Central memory CD8-positive, alpha-beta T cell (primary cell): ENCODE measurements at places on chromosomes 13 and 19.
A peak's percentile ranks its signal among the peaks of the same experiment; 100 is the strongest.

DNA sequence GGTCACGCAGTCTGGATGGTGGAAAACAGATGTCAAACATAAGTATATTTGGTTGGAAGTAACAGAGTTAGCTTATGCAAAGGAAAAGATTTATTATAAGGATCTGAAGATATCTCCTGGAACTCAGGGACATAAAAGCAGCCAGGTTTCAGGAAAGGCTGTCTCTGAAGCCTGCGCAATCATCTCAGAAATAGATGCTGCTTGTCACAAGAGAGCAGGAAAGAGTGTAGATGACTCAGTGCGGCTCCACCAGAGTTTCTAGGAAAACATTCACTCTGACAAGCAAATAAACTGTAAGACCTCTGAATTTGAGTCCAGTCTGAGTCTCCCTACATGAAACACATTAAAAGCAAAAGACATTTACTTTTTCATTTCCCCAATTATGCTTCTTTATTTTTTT, 220.4 kb upstream of the HTR2A start:
- no peak overlapping the region for H3K27ac ChIP-seq
- no peaks in the 10 kb centered on the region for H3K27me3 ChIP-seq
- no peaks in the 10 kb centered on the region for H3K36me3 ChIP-seq
- no peaks in the 10 kb centered on the region for H3K4me1 ChIP-seq

- no peaks in the 10 kb centered on the region for H3K4me1 ChIP-seq
- no peak overlapping the region for H3K4me3 ChIP-seq
- no peaks in the 10 kb centered on the region for H3K36me3 ChIP-seq
- DNase-seq: no peak
- H3K27me3 ChIP-seq: no peaks in the 10 kb centered on the region
These were observed 615.1 kb downstream of the EFNB2 start for GRCh38 chr13:105920370-105920769.

DNA sequence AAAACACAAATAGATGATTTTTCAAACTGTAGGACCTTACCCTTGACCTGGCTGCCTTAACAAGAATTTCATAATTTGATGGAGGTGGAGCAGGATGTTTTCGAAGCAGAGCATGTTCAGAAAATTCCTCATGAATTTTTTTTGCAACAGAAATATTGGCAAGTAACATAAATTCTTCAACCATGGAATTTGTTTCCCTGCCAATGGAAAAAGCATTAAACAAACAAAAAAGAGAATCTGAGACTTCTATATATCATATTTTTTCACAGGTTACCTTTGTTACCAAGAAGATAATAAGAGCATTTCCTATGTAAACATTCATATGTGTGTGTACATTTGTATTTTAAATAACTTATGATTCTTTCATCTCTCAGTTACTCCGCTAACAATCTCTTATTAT, 18.3 kb downstream of the DIS3 start:
- no peaks in the 10 kb centered on the region for H3K27me3 ChIP-seq
- no peak overlapping the region for H3K27ac ChIP-seq
- H3K4me3 ChIP-seq: no peak overlapping the region
- no peak for DNase-seq
- H3K4me1 ChIP-seq: no peaks in the 10 kb centered on the region

DNA sequence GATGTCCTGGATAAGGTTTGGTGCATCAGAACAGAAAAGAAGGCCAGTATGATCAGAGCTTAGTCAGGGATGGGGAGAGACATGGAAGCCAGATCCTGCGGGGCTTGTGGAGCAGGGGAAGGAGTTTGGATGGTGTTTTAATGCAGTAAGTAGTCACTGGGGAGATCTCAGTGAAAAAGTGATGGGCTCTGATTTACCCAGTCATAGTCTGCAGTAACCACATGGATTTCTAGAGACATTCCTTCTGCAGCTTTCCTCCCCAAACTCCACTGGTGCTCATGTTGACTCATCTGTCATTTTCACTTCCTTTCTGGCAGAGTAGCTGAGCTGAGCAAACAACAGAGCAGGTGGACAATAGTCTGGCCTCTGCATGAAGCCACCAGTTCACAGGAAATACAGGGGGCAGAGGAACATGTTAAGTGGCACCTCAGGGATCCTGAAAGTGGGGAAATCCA, 144.1 kb downstream of the DPF1 start:
- no peak overlapping the region for H3K27ac ChIP-seq
- H3K36me3 ChIP-seq: peaks cover 1% of the 10 kb centered on the region
- no peak overlapping the region for H3K4me3 ChIP-seq
- no peaks in the 10 kb centered on the region for H3K4me1 ChIP-seq
- no peak for DNase-seq

- no peak for DNase-seq
- no peak overlapping the region for H3K4me3 ChIP-seq
- peaks cover 1% of the 10 kb centered on the region for H3K36me3 ChIP-seq
- H3K27ac ChIP-seq: no peak overlapping the region
- H3K4me1 ChIP-seq: peaks cover 5% of the 10 kb centered on the region
These were observed 73.4 kb downstream of the SPACA7 start for GRCh38 chr13:112449545-112449930.

GRCh38 chr13:63944911-63945310, 2529.3 kb upstream of the PCDH20 start:
- no peak overlapping the region for H3K4me3 ChIP-seq
- no peaks in the 10 kb centered on the region for H3K27me3 ChIP-seq
- DNase-seq: no peak
- H3K27ac ChIP-seq: no peak overlapping the region

- H3K27me3 ChIP-seq: peaks cover 77% of the 10 kb centered on the region
- no peak overlapping the region for H3K4me3 ChIP-seq
- no peak overlapping the region for H3K27ac ChIP-seq
- peak; percentile 57 for DNase-seq
- peaks cover 7% of the 10 kb centered on the region for H3K36me3 ChIP-seq
These were observed 9.4 kb downstream of the HRC start for GRCh38 chr19:49145573-49146407.

GRCh38 chr13:37070145-37070695, 10.7 kb upstream of the SUPT20H start:
- no peak overlapping the region for H3K4me3 ChIP-seq
- no peaks in the 10 kb centered on the region for H3K27me3 ChIP-seq
- H3K36me3 ChIP-seq: no peaks in the 10 kb centered on the region
- H3K27ac ChIP-seq: no peak overlapping the region

DNA sequence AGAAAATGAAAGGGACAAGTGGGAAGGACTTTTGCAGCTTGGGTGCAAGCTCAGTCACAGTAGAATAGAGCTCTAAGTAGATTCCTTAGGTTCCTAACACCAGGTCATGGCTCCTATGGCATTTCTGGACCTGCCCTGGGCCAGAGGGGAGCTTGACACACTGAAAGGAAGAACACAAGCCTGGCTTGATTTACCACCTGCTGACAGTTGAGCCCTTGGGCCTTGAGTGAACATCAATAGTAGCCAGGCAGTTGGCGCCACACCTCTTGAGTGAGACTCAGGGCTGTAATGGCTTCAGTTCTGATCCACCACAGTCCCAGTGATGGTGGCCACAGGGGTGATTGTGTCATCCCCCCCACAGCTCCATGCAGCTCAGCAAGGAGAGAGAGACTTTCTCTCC, 221.9 kb upstream of the PCDH17 start:
- H3K4me3 ChIP-seq: no peak overlapping the region
- H3K27ac ChIP-seq: no peak overlapping the region
- DNase-seq: no peak
- no peaks in the 10 kb centered on the region for H3K4me1 ChIP-seq
- H3K36me3 ChIP-seq: no peaks in the 10 kb centered on the region

- peaks cover 27% of the 10 kb centered on the region for H3K36me3 ChIP-seq
- peak overlapping the region; percentile 99 for H3K27ac ChIP-seq
- no peaks in the 10 kb centered on the region for H3K27me3 ChIP-seq
- peaks cover 58% of the 10 kb centered on the region for H3K4me1 ChIP-seq
- DNase-seq: no peak
- peak overlapping the region; percentile 99 for H3K4me3 ChIP-seq
These were observed 687 bp upstream of the FTL start for GRCh38 chr19:48964205-48965039.

DNA sequence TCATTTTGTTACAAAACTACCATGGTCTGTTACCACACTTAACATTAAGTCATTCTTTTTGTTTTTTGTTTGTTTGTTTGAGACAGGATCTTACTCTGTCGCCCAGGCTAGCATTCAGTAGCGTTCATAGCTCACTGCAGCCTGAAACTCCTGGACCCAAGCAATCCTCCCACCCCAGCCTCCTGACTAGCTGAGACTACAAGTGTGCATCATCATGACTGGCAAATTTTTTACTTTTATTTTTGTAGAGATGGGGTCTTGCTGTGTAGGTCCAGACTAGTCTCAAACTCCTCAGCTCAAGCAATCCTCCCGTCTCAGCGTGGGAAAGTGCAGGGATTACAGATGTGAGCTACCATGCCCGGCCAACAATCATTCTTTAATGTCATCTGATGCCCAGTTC, 3.3 kb downstream of the ALDH16A1 start:
- H3K4me3 ChIP-seq: no peak overlapping the region
- no peak overlapping the region for H3K27ac ChIP-seq
- no peak for DNase-seq
- H3K36me3 ChIP-seq: peaks cover 34% of the 10 kb centered on the region

DNA sequence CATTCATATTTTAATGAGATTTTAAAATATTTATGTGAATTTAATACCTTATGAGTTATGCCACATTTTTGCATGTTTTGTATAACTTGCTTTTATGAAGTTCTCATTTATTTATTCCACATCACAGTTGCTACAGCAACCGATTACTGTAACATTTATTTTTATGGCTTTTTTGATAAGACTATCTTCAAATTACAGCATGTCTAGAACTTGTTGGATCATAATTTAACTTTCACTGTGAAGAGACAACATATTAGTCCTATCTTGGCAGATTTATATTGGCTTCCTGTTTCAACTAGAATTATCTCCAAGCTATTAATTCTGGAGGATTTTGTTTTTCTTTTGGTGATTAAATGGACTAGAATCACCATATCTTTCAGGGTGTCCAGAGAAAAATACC, 793.7 kb upstream of the SLITRK5 start:
- H3K4me1 ChIP-seq: no peaks in the 10 kb centered on the region
- H3K36me3 ChIP-seq: no peaks in the 10 kb centered on the region
- H3K27ac ChIP-seq: no peak overlapping the region

DNA sequence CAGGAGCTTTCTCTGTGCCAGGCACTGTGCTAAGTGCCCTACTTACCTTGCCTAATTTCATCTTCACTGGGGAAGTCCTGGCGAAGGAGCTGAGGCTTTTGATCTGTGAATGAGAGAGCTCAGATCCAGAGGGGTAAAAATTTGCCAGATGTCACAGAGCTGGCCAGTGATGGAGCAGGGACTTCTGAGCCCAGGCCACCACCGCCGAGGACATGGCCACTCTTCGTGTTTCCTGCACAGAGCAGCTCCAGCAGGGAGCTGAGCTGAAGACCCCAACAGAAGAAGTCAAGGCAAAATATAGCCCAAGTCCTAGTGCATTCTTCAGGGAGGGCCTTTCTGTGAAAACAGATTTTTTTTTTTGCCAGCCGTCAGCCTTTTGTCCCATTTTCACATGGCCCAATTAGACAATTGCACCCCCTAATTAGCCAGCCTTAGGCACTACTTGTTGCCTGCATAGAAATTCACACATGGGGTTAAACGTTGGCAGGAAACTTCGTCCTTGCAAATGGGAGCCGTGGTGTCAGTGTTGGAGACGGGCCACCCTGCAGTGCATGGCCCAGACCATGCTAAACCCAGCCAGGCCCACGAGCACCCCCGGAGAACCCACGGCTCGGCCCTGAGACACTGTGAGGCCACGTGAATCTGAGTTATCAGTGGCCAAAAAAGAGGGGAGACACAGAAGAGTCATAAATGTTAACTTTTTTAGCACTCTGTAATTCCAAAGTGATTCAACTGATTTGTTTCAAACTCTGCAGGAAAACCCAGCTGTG, 7.8 kb downstream of the ZNF536 start:
- H3K4me3 ChIP-seq: no peak overlapping the region
- no peak for DNase-seq
- H3K27me3 ChIP-seq: peaks cover 25% of the 10 kb centered on the region
- H3K4me1 ChIP-seq: no peaks in the 10 kb centered on the region

- H3K4me3 ChIP-seq: no peak overlapping the region
- H3K36me3 ChIP-seq: peaks cover 2% of the 10 kb centered on the region
- H3K27me3 ChIP-seq: peaks cover 82% of the 10 kb centered on the region
These were observed 1.6 kb upstream of the GAS6 start for GRCh38 chr13:113865427-113865826.

- peaks cover 28% of the 10 kb centered on the region for H3K36me3 ChIP-seq
- peak overlapping the region; percentile 92 for H3K4me3 ChIP-seq
- H3K4me1 ChIP-seq: peaks cover 62% of the 10 kb centered on the region
- DNase-seq: no peak
These were observed 463 bp upstream of the POMP start for GRCh38 chr13:28658539-28658795.

GRCh38 chr19:55212447-55212846, 3.1 kb upstream of the PTPRH start:
- H3K27me3 ChIP-seq: peaks cover 38% of the 10 kb centered on the region
- peaks cover 5% of the 10 kb centered on the region for H3K36me3 ChIP-seq
- H3K4me3 ChIP-seq: no peak overlapping the region
- H3K27ac ChIP-seq: no peak overlapping the region
- no peak for DNase-seq
- peaks cover 11% of the 10 kb centered on the region for H3K4me1 ChIP-seq

GRCh38 chr19:45677351-45678230, 9.6 kb downstream of the GIPR start:
- no peak overlapping the region for H3K27ac ChIP-seq
- peak overlapping the region; percentile 75 for H3K4me3 ChIP-seq
- peak; percentile 41 for DNase-seq
- no peaks in the 10 kb centered on the region for H3K27me3 ChIP-seq
- H3K4me1 ChIP-seq: peaks cover 22% of the 10 kb centered on the region
- H3K36me3 ChIP-seq: peaks cover 5% of the 10 kb centered on the region

DNA sequence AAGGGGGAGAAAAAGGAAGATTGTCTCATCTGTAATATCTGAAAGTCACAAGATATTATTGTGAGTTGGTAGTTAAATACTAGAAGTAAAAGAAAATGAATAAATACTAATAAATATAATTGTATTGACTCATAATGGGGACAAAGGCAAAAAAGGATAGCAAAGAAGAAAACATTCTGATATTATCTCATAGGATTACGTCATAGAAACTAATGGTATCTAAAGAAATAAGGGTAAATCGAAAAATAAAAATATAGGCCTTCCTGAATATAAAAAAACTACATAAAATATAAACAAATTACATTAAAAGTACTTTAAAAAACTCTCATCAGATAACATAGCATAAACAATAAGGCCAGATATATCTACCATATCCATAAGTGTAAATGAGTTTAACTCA, 38.6 kb upstream of the TDRD3 start:
- no peaks in the 10 kb centered on the region for H3K4me1 ChIP-seq
- H3K27me3 ChIP-seq: peaks cover 44% of the 10 kb centered on the region
- no peaks in the 10 kb centered on the region for H3K36me3 ChIP-seq
- no peak overlapping the region for H3K27ac ChIP-seq
- no peak overlapping the region for H3K4me3 ChIP-seq

DNA sequence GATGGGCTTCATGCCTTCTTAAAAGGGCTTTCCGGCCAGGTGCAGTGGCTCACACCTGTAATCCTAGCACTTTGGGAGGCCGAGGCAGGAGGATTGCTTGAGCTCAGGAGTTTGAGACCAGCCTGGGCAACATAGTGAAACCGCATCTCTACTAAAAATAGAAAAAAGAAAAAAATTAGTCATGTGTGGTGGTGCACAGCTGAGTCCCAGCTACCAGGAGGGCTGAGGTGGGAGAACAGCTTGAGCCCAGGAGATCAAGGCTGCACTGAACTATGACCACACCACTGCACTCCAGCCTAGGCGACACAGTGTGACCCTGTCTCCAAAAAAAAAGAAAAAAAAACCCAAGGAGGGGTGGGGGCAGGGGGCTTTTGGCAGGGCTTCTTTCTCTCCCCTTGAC, 7.2 kb downstream of the CARS2 start:
- no peak for DNase-seq
- H3K4me1 ChIP-seq: peaks cover 30% of the 10 kb centered on the region
- no peak overlapping the region for H3K27ac ChIP-seq
- no peaks in the 10 kb centered on the region for H3K27me3 ChIP-seq
- H3K4me3 ChIP-seq: no peak overlapping the region

GRCh38 chr19:46862503-46862834, 1.7 kb downstream of the ARHGAP35 start:
- no peaks in the 10 kb centered on the region for H3K27me3 ChIP-seq
- no peak overlapping the region for H3K4me3 ChIP-seq
- peaks cover 6% of the 10 kb centered on the region for H3K4me1 ChIP-seq
